ENCODE measurements at places on chromosomes 7 and 10.
A peak's percentile ranks its signal among the peaks of the same experiment; 100 is the strongest.

GRCh38 chr10:101879456-101880231 is 36.0 kb upstream of the KCNIP2 start:
- DNase-seq: no peak

- no peak for DNase-seq
Observed at GRCh38 chr7:142375710-142376313, 118.0 kb upstream of the PRSS58 start.

DNA sequence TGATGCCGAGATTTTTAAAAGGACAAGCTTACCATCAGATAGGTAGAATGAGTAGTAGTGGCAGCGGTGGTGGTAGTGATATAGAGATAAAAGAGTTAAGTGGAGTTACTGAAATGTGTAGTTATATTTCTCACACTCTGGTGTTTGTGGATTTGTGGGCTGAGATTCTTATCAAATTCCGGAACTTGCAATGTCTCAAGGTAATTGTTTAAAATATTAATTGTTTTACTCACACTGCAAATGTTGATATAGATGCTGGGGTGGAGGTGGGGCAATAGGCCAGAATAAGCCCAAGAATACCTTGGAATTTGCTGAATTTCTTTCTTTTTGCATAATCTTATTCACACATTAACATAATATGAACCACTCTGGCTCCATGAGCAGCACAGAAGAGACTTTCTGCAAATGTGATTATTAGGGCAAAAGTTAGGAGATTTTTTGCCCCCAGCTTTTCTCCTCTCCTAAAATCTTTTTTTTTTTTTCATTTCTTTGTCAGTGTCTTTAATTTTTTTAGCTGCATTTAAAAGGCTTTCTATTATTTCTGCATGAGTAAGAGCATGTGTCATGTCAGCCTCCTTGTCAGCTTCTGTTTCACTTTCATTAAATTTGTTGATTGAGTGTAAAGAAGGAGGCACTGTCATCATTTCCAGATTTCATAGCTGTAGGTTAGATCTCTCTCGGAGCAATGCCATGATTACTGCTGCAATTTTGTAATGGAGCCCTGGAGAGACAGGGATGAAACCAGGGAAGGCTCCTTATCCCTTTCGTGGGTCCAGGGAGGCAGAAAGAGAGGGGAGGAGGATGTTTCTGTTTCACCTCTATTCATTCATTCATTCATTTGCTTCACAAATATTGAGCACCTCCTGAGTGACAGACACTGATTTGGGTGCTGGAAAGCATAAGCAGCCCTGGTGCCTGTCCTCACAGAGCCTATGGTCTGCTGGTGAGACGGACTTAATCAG is 13.1 kb upstream of the SGMS1 start:
- DNase-seq: peak; percentile 34

DNA sequence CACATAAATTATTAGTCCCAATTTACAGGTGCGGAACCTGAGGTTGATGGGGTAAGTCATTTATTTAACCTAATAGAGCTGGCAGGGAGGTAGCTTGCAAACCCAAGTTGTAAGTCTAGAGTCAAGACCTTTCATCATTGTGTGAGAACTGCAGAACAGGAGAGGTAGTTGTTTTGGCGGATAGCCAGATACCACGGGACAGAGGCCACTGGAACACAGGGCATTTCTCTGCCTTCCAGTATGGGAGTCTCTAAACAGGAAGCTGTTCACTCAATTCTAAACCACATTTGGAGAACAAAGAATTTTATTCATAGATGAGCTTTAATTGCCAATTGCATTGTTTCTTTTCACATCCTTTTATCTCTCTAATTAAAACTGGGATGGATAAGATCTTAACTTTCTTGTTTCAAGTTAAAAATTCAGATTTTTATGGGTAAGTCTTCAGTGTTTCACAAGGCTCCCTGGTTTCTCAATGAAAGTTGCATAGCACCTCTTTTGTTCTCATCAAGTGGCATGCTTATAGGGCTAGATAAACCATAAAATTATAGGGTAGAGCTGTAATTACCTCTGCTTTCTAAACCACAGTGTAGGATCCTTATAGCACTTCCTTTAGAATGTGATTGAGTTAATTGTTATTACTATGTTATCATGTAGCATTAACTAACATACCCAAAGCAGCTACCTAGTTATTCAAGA is 489.0 kb downstream of the GATA3 start:
- peak; percentile 40 for DNase-seq

GRCh38 chr10:79982362-79982800 is 33.5 kb upstream of the SFTPD start:
- no peak for DNase-seq

DNA sequence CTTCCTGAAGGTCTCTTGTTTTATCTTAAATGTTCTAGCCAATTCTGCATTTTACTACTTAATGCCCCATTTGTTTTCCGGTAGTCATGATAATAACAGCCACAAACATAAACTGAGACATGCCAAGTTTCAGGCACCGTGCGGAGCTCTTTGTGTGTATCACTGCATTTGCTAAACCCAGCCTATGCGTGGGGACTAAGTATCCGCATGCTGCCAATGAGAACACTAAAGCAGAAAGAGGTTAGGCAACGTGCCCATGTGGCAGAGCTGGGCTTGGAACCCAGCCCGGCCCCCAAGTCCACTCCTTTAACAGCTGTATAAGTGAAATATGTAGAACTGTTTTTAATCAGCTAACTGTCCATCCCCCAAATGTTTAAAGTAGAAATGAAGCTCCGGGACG is 54.1 kb downstream of the SLIT1 start:
- no peak for DNase-seq

GRCh38 chr10:4941540-4942330 is 21.5 kb upstream of the AKR1C1 start:
- no peak for DNase-seq

DNA sequence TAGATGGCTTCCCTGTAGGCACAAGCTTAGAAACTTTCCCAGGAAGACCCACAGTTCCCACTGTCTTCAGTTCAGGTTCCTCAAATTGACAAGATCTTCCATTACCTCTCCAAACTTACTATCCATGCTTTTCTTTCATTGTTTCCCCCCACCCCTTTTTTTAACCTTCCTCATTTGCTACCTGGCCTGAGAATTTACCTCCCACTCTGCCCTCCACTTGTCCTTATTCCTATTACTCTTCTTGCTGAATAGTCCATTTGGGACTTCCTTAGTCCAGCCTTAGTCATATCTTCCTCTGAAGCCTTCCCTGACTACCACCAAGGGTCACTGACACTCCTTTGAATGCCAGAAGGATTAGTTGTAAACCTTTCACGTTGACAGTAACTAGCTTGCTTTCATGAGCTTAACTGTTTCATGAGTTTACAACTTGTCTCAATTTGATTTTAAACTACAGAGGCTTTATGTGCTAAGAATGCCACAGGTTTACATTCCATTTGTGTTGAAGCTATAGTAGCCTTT is 1.2 kb upstream of the CALU start:
- no peak for DNase-seq

DNA sequence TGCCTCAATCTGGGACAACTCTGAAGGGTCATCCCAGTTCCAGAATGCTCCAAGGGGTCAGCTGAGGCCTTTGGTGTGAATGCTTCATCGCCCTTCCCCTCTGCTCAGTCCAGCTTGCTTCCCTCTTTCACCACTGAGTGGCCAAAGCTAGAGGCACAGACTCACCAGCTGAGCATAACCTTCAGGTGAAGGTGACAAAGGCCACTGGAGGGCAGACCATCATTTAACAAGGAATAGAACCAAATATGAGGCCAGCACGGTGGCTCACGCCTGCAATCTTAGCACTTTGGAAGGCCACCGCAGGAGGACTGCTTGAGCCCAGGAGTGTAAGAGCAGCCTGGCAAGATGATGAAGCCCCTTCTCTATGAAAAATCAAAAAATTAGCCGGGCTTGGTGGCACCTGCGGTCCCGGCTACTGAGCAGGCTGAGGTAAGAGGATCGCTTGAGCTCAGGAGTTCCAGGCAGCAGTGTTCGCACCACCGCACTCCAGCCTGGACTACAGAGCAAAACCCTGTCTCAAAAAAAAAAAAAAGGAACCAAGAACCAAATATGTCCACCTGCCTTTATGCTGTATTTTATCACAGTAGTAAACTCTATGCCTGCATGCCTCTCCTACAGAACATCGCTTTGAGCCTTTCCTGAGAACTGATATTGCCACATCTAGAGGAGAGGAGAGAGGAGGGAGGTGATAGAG is 13.4 kb downstream of the PRKAG2 start:
- no peak for DNase-seq

DNA sequence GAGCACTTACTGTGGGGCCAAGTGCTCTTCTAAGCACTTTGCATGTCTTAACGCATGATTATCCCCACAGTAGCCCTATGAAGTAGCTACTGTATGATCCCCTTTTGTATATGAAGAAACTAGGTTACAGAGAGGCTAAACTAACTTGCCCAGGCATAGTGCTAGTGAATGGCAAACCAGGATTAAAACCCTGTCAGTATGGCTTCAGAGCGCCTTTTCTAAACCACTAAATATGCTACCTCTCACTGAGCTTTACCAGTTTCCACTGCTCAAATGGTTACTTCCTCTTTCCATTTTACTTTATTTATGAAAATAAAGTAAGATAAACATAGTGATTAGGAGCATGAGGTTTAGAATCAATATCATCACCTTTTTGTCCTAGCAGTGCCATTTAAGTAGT is 73.6 kb downstream of the PODXL start:
- DNase-seq: no peak

- DNase-seq: peak; percentile 64
Observed at GRCh38 chr7:2157473-2158279, 75.1 kb downstream of the MAD1L1 start.

DNA sequence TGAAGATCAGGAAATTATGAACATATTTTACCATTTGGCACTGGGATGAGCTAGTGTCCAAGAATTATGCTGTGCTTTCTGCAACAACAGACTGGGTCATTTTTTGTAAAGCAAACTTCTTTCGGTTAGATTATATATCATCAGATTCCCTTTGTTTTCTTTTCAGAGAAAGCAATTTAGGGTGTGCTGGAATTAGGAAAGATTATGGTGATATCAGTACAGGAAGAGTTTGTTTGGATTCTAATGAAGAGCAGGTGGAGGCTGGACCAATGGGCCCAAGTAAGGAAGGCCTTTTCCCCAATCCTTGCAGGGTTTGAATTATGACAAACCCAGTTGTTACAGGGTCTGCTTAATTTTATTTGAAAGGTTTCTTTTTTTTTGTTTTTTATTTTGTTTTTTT is 1092.8 kb downstream of the KCNMA1 start:
- DNase-seq: no peak

DNA sequence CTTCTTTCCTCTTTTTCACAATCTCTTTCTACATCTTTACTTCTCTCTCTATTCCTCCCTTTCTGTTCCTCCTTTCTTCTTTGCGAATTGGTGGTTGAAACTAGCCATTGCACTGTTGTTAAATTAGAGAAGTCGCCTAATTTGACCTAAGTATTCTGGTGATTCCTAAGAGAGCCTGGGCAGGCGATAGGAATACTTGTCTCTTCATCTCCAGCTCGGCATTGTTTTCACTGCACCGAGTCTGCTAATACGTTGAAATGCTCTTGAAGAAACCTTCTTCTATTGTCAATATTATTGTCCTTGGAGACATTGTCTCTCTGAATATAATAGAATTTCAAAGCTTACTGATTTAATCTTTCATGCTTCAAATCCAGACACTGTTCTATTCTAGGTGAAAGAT is 31.7 kb downstream of the KCND2 start:
- DNase-seq: no peak

- no peak for DNase-seq
Observed at GRCh38 chr10:70664702-70665195, 7.6 kb upstream of the ADAMTS14 start.

- no peak for DNase-seq
Observed at GRCh38 chr7:10588084-10588483, 385.6 kb upstream of the PHF14 start.

GRCh38 chr7:49666764-49667163 is 106.7 kb upstream of the VWC2 start:
- no peak for DNase-seq

DNA sequence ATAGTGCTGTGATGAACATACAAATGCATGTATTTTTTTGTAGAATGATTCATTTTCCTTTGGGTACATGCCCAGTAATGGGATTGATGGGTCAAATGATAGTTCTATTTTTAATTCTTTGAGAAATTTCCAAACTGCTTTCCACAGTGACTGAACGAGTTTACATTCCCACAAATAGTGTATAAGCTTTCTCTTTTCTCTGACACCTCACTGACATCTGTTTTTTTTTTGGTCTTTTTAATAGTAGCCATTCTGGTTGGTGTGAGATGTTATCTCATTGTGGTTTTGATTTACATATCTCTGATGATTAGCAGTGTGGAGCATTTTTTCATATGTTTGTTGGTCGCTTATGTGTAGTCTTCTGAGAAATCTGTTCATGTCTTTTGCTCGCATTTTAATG is 195.0 kb upstream of the AGK start:
- DNase-seq: no peak
